ENCODE measurements at places on chromosomes 7 and 10. TPM values are rescaled to one million over a fixed set of nuclear protein-coding genes. Genes with fewer than 3 reads are reported as not detected.

DNA sequence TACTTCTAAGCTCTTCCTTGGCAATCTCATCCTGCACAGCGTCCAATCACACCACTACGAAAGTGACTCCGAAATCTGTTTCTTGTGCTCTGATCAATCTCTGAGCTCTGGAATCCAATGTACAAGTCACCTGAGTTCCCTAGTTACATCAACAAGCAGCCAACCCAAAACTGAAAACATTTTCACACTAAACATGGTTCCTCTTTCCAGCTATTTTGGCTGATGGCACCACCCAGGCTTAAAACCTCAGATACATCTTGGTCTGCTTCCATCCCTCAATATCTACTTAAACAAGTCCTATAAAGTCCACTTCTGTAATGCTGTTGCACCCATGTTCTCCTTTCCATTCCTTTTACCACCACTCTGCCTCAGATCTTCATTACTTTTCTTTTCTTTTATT lies 3.6 kb downstream of the BLOC1S2 start:
- no peak for DNase-seq

- no peak for DNase-seq
These were observed 26.4 kb upstream of the GNA12 start for GRCh38 chr7:2870471-2870931.

SEMA4G gene
- 22.2 TPM for total RNA-seq

TRIL gene
- total RNA-seq, result 13.4 TPM

AKR1C4 gene
- total RNA-seq, result not detected

GRCh38 chr7:6262221-6262620 lies 10.2 kb downstream of the CYTH3 start:
- DNase-seq, result no peak

Data from mesothelial cell of epicardium (in vitro differentiated cells).